ENCODE measurements at places on chromosomes 13 and 19.
A peak's percentile ranks its signal among the peaks of the same experiment; 100 is the strongest.

DNA sequence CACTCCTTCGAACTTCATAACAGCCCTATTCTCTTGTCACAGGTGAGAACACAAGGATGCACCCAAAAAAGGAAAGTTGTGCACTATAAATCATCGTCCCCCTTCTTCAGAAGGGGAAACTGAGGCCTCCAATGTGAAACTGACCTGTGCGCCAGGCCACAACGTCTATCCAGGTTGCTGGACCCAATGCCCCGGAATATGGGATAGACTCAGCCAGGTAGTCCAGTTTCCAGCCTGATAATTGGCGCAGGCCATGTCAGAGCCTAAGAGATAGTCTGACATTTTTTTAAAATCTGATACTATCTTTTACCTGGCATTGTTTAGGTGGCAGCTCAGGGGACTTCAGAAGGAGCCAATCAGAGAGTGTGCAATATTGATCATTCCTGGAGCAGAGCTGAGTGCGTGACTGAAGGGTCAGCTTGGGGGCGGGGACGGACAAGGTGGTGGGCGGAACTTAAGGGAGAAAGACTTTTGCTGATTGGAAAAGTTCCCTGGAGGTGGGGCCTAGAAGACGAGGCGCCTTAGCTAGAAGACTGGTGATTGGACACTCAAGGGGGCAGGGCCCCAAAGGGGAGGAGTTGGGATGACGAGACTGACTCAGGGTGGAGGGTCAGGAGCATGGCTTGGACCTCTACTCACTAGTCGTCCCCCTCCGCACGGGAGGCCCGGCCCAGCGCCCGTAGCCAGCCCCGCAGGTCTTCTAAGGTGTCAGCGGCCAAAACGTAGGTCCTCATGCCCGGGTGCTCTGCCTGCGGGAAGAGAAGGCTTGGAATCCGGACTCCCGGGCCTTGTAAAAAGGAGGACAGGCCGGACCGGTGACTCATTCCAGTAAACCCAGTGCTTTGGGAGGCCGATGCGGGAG, 8.5 kb downstream of the PLEKHA4 start:
- peak; percentile 91 for DNase-seq

GRCh38 chr19:17311455-17312188, 2.3 kb downstream of the DDA1 start:
- DNase-seq = no peak

GRCh38 chr13:75345193-75345592, 136.8 kb downstream of the TBC1D4 start:
- no peak for DNase-seq

- DNase-seq = no peak
These were observed 9.9 kb downstream of the RFX2 start for GRCh38 chr19:6100284-6100915.

GRCh38 chr19:39765091-39766076, 13.3 kb upstream of the LEUTX start:
- DNase-seq = no peak

DNA sequence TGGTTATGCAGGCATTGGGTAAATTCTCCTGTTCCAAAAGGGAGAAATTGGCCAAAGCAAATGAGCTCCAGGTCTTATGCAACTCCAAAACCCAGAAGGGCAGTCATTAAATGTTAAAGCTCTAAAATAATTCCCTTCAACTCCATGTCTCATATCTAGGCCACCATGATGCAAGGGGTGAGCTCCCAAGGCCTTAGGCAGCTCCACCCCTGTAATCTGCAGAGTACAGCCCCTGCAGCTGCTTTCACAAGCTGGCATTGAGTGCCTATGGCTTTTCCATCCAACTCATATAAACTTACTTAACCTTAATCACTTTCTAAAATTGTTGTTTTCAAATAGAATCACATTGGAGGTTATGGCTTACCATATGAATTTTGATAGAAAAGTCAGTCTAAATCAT, 44.7 kb upstream of the ZNF429 start:
- no peak for DNase-seq

GRCh38 chr19:6862673-6863078, 24.7 kb upstream of the ADGRE1 start:
- peak; percentile 66 for DNase-seq

DNA sequence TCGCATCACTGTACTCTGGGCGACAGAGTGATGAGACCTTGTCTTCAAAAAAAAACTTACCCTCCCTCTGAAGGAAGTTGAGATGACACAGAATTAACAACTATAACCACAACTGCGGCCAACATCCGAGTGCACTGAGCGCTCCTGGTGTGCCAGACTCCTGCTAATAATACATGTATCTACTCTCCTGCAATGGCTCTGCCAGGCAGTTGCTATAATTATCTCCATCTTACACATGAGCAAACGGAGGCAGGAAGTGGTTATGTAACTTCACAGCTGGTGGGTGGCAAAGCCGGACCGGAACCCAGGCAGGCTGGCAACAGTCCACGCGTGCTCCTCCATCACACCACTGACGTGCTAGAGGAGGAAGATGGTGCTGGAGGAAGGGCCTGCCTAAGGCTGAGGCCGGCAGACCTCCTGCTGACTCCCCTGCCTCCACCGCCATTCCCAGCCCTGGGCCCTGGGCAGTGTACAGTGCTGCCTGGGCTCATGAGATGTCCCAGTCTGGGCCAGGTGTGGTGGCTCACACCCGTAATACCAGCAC, 12.6 kb downstream of the XRCC1 start:
- DNase-seq = no peak

DNA sequence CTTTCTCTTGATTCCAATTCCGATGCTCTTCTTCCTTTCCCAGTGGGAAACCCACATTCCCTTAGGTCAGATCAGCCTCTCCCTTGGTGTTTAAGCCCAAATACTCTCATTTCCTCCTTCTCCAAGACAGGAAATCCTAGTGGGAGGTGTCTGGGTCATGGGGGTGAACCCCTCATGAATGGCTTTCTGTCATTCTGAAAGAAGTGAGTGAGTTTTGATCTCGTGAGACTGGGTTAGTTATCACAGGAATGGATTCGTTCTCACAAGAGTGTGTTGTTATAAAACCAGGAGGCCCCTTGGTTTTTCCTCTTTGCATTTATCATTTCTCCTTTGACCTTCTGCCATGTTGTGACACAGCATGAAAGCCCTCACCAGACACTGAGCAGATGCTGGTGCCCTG, 76.2 kb upstream of the MTIF3 start:
- no peak for DNase-seq

- DNase-seq = no peak
These were observed 2.6 kb downstream of the MRPL54 start for GRCh38 chr19:3765121-3765520.

DNA sequence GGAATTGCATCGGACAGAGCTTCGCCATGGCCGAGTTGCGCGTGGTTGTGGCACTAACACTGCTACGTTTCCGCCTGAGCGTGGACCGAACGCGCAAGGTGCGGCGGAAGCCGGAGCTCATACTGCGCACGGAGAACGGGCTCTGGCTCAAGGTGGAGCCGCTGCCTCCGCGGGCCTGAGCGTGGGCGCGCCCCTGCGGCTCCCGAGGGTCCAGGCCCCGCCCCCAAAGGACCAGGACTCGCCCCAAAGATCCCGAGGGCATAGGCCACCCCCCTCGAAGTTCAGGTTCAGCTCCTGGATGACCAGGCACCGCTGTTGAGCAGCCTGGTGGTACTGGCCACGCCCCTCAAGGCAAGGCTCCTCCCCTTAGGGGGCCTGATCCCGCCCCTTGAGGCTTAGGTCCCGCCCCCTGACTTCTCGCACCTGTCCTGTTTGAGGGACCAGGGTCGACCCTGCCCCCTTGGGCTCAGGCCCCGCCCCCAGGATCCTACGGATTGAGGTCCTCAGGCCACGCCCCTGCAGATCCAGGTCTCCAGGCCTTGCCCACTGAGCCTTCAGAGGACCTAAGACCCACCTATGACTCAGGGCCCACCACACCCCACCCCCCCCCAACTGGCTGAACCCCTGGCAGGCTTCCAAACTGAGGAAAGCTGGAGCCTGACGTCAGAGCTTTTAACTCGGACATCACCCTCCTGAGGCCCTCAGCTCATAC, 43.1 kb downstream of the CYP4F22 start:
- DNase-seq = no peak

- DNase-seq = no peak
These were observed 651 bp downstream of the OXGR1 start for GRCh38 chr13:96993634-96994016.

GRCh38 chr19:4908781-4909155, 533 bp upstream of the UHRF1 start:
- DNase-seq = no peak

DNA sequence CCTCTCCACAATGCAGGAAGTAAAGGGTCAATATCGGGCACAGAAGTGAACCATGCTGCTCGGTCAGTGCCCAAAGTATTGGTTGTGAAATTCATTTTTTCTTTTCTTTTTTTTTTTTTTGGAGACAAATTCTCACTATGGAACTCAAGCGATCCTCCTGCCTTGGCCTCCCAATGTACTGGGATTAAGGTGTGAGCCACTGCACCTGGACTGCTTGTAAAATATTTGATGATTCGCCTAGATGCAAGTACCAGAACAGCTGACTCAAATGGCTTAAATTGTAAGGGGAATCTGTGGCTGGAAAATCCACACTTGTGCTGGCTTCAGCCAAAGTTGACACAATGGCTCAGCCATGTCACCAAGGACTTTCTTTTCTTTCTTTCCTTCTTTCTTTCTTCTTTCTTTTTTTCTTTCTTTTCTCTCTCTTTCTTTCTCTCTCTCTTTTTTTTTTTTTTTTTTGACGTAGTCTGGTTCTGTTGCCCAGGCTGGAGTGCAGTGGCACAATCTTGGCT, 43.7 kb downstream of the NUMBL start:
- no peak for DNase-seq
